ENCODE measurements at places on chromosomes 7 and 10.

GRCh38 chr7:20362574-20363253 lies 32.0 kb downstream of the ITGB8 start:
- DNase-seq, result no peak

- no peak for DNase-seq
Measured at GRCh38 chr10:123621492-123621891, 44.7 kb upstream of the GPR26 start.

DNA sequence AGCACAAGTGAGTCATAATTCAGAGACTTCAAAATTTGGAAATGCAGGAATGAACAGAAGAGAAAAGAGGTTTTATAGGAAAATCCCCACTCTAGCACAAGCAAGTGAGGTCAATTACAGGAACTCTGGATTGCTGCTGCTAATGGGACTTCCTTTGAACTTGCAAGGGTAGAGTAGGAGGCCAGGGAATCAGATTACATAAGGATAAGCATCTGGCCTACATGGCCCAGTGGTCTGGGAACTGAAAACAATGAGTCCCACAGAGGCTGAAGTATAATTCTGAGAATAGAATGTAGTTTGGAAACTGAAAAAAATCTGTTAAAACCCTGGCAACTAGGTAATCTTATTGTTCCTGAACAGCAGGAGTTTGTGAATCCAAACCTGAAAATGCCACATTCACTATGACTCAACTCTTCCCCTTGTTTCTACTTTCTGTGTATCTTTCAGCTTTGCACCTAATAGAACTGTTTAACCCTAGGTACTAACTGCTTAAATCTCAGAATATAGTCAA lies 66.5 kb downstream of the CTNNA3 start:
- DNase-seq, result no peak

GRCh38 chr10:28327491-28327880 lies 24.6 kb upstream of the MPP7 start:
- DNase-seq, result no peak

- no peak for DNase-seq
Measured at GRCh38 chr7:14888962-14889361, 13.6 kb downstream of the DGKB start.

DNA sequence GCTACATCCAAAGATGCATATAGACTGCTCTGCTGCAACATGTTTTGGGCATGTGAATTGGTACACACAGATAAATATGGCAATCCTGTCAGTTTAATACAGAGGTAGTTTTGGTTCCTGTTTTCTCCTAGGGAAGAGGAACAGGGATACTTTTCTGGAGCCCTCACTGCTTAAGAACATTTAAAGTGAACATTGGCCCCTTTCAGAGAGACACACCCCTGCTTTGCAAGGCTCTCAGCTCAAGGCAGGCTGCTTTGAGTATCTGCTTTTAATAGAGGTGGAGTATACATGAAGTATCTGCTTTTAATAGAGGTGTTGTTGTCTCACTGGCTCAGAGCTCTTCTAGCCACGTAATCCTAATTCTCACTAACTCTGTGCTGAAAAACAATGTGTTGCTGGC lies 38.9 kb downstream of the CYP51A1 start:
- no peak for DNase-seq

DNA sequence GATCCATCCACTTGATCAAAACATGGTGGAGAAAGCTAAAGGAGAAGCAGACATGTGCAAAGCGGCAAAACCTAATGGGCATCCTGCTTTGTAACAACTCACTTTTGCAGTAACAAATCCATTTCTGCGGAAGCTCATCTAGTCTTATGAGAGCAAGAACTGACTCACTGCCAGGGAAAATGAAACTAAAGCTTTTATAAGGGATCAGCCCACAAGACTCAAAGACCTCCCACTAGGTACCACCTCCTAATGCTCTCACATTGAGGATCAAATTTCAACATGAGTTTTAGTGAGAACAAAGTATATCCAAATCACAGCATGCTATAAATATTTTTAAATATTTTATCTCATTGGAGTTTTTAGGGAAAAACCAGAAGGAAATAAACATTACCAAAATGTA lies 120.1 kb upstream of the GNAI1 start:
- DNase-seq, result no peak

- no peak for DNase-seq
Measured at GRCh38 chr10:132627666-132628531, 90.3 kb downstream of the INPP5A start.

DNA sequence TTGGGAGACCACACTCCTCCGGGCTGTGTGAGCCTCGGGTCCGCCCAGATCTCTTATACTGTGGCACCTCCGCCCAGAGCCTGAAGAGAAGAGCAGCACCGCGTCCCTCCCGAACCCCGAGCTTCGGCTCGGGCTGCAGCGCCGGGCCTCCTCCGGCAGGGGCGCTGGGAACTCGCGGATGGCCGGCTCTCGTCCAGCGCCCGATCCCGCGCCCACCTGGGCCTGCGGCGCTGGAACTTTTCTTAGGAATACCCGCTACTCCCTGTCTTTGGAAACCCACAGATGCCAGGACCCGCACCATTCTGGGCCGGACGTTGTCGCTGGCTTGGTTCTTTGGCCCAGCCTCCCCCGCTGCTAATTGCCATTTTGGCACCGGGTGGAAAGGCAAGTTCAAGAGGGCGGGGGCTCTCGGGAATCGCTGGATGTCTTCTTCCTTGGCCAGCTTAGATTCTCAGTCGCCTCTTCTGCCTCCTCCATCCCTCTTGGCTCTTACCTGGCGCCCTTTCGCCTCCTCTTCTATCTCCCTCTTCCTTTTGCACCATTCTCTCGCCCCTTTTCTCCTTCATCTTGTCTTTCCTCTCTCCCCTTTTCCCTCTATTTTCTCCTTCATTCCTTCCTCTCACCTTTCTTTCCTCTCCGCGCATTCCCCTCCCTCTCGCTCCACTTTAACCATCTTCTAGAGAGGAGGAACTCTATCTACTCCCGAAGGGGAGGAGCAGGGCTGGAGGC lies 2.1 kb upstream of the SORCS3 start:
- no peak for DNase-seq

GRCh38 chr10:36023939-36024338 lies 381.8 kb upstream of the FZD8 start:
- DNase-seq, result no peak

- DNase-seq, result no peak
Measured at GRCh38 chr7:4739528-4739992, 35.9 kb upstream of the AP5Z1 start.

DNA sequence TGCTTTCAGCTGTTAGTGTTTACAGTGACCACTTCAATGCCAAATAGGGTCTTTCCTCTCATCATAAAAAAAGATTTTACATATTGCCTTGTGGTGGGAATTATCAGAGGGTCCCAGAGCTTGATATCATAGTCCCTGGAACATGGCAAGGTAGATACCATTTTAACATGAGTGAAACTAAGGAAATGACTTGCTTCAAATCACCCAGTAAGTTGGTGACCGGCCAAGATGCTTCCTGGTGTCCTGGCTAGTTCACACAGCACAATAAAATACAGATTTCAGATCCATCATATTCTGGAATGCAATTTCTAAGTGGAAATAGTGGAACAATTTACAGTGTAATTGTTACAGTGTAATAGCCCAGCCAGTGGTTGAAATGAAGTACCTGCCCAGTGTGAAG lies 36.6 kb downstream of the CNNM1 start:
- no peak for DNase-seq

DNA sequence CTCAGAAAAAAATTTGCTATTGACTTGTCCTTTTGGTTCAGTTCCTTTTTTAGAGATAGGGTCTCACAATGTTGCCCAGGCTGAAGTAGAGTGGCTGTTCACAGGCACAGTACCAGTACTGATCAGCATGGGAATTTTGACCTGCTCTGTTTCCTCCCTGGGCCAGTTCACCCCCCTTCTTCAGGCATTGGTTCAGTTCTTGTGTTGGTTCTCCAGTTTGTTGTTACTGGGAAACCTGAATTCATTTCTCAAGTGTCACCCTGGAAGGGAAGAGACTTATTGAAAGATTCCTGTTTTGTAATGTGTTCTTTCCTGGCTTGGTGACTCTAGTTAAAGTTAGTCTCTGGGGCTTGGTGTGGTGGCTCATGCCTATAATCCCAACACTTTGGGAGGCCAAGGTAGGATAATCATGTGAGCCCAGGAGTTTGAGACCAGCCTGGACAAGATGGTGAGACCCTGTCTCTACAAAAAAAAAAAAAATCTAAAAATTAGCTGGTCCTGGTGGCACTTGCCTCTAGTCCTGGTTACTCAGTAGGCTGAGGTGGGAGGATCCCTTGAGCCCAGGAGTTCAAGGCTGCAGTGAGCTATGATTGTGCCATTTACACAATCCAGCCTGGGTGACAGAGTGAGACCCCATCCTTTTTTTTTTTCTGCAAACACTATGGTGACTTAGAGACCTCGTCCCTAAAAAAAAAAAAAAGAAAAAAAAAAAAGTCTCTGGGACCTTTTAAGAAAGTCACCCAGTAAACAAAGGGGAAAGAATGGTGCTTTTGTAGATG lies 52.7 kb downstream of the CNNM2 start:
- DNase-seq, result no peak

DNA sequence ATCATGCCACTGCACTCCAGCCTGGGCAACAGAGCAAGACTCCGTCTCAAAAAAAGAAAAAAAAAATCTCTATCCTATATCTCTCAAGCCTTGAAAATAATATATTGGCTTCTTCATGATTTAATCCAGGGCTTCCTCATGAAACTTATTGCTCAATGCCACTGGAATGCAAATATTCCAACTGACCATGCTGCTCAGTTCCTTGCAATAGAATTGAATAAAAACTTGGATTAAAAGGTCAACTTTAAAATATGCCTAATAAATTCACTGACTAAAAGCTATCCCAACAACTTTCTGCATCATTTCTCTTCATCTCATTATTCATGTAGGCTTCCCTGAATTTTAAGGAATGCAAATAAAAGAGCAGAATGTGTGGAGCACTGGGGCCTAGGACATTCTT lies 42.1 kb upstream of the NOBOX start:
- no peak for DNase-seq

DNA sequence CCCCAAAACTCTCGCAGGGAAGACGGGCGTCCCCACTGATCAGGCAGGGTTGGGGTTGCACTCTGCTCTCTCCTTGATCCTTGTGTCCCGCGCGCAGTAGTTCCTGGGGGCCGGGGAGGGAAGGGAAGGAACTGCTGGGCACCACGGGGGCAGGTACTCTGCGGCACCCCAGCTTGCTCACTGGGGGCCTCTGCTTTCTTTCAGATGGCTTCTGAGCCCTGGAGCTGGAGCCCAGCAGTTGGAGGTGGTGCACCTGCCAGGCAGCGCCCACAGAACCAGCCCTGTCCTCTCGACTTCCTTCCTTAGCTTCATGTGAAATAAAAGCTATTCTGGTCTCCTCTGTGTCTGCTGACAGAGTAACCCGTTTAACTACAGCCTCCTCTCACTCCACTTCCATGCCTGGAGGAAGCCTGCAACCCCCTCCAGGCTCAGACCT lies 12.2 kb downstream of the PLAC9 start:
- DNase-seq, result no peak

- DNase-seq, result no peak
Measured at GRCh38 chr10:78066728-78067430, 33.2 kb downstream of the RPS24 start.

GRCh38 chr7:11228515-11228914 lies 254.8 kb downstream of the PHF14 start:
- no peak for DNase-seq

- peak; percentile 20 for DNase-seq
Measured at GRCh38 chr10:12782537-12782936, 219.0 kb downstream of the CCDC3 start.

GRCh38 chr10:5894873-5895272 lies 4.8 kb downstream of the FBH1 start:
- DNase-seq, result no peak

DNA sequence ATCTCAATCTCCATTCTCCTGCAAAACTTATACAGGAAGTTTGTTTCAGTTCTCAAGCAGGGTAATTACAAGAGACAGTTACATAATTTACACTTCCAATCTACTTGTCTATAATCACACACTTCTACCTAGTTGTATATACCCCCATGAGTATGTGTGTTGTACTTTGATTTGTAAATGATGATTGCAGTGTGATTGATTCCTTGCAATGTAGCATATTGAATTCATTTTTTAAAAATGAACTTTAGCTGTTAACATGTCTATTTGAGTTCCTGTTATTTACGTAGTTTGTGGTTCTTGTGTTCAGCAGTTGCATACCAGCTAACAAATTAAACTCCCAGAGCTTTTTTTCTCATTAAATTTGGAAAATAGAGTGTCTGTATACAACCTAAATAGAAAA lies 102.5 kb upstream of the SAMD8 start:
- no peak for DNase-seq

DNA sequence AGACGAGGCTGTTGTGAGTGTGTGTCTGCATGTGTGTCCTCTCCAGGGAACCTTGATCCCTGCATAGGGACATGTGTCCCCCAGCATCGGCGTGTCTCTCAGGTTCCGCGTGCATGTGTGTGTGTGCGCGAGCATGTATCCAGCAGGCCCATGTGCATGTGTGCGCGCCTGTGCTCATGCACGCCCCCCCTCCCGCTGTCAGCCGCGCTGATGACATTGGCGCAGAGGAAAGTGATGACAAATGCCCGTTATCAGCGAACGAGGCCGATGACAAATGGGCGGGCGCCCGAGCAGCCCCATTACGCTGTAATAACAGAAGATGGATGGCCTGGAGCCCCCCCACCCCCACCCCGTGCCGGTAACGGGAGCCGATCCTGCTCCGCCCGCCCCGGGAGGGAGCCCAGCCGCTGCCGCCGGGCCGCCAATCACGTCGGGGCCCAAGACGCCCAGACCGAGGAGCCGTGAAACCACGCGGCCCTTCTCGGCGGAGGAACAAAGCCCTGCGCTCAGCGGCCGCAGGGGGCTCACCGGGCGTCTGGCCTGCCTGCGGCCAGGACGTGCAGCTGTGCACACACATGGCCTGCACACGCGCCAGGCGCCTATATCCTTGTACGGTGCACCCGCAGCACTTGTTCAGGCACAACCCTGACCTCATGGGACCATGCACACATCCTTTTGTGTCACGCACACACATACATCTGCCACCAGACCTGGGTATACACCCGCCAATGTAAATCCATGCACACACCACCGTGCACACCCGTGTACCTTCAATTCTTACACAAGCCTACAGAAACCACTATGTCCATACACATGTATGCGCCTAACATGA lies 21.5 kb downstream of the POLL start:
- DNase-seq, result no peak

DNA sequence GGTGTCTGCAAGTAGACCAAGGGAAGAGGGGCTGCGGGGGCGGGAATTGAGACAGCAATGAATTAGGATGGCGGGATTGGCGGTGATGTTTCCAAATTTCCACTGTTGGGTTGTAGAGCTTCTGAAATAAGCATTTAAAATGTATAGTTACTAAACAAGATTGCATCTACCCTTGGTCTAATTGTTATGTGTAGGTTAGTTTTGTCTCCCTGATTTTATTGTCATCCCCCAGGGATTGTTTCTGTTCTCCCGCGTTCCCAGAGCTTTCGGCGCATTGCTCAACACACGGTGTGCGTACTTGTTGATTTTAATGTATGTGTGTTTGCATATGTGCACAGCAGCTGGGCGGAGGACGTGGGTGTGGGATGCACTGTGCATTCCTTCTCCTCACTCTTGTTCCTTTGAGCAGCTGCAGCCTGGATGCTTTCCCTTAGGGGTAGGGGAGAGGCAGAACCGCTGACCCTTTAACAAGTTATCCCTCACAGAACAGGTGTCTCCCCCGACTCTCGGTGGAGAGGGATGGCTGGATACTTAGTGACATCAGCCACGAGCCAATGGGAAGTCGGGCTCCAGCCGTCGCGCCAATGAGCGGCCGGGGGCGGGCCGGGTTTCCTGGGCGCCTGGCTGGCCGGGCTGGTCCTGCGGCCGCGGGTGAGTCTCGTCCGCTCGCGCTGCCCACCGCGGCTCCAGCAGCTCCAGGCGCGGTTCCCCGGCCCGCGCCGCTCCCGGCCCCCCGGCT lies at the start of gene TSPAN33:
Gene TSPAN33, plus strand, starts transcription at position 613 of the 739 bp plus-strand sequence. CDS start 274 bp downstream, outside the sequence.
- no peak for DNase-seq

Data from CMK (cell line).